ENCODE measurements at places on chromosomes 6 and 20.

- DNase-seq: peak; percentile 88
These were observed at the start of gene TPD52L2 for GRCh38 chr20:63864978-63865640. Gene TPD52L2, plus strand, starts transcription at chr20:63865270. Its CDS starts 96 bp downstream, at chr20:63865366.

GRCh38 chr6:118739696-118740353, 88.4 kb upstream of the CEP85L start:
- DNase-seq: no peak

- DNase-seq: peak; percentile 87
These were observed 3.7 kb downstream of the AK9 start for GRCh38 chr6:109687271-109687761.

GRCh38 chr20:517221-517620, 26.4 kb downstream of the CSNK2A1 start:
- DNase-seq: no peak

DNA sequence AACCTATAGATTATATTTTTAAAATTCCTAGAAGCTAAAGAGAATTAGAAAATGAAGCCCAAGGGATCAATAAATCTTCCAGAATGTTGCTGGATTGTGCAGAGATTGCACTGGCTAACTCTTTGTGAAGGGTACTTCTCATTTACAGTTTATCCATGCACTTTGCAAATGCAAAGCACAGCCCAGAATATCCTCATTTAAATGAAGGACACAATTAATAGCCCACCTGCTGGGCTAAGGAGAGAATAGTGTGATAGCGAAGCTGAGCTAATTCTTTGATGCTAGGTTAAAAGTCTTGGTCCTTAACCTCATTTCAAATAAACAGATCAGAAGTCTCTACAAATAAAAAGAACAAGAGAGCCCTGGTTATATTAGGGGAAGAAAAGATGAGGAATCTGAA, 72.5 kb downstream of the SMPDL3A start:
- no peak for DNase-seq

- peak; percentile 26 for DNase-seq
These were observed 104.9 kb downstream of the CENPW start for GRCh38 chr6:126444659-126445273.

DNA sequence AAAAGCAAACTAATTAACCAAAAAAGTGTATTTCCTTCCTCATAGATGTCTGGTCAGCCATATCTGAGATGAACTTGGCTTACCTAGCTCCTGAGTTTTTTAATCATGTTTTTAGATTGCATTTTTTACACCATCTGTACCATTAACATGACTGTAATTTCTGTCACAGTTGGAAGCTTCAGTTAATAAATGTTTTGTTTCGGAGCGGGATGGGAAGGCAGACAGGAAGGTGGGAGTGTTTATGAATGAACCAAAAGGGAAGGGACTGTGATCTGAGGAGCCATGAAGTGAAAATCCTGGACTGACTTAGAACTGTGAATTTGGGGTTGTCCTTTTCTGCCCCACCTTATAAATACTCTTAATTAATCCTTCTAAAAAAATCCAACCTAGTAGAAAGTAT, 445.6 kb upstream of the SOX4 start:
- no peak for DNase-seq

- no peak for DNase-seq
These were observed 730.4 kb downstream of the C6orf118 start for GRCh38 chr6:164579035-164579434.

DNA sequence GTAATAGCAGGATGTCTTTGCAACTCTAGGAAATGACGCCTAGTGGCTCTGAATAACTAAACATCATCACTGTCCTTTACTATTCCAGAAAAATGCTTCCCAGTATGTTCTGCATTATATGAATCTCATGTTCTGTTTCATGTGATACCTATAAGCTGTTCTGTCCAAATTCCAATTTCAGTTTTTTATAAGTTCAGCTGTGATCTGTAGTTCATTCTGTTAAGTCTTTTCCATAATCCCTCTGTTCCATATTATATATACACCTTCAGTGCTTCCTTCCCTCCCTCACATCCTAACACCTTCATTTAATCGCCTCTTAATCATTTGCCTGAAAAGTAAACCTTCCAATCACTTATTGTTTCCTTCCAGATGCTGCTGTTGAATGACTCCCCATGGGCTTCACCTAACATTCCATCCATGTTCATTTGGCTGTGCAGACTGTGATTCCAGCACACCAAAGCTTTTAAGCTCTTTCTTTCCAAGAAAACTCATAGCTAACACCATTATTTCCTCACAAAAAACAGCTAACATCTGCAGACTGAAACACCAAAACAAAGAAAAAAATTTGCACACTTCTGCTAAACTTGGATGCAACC, 18.6 kb downstream of the HMGCLL1 start:
- DNase-seq: no peak

DNA sequence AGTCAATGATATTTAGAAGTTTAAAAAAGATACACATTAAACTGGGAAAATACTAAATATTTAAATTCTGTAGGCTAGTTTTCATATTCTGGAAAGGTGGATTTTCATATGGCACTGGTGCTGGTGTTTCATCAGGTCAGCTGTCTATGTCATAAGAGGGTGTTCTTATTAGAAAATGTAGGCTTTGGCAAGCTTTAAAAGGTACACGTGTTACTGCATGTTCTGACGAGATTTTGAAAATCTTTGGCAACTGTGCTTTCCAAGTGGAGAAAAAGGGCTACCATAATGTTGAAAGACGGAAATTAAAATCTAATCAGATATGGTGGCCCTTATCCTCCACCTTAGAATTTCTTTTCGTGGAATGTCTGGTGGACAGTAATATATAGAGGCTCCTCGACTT, 30.0 kb downstream of the SLC22A3 start:
- no peak for DNase-seq

GRCh38 chr6:133017581-133017980, 203.2 kb downstream of the RPS12 start:
- DNase-seq: peak; percentile 34

DNA sequence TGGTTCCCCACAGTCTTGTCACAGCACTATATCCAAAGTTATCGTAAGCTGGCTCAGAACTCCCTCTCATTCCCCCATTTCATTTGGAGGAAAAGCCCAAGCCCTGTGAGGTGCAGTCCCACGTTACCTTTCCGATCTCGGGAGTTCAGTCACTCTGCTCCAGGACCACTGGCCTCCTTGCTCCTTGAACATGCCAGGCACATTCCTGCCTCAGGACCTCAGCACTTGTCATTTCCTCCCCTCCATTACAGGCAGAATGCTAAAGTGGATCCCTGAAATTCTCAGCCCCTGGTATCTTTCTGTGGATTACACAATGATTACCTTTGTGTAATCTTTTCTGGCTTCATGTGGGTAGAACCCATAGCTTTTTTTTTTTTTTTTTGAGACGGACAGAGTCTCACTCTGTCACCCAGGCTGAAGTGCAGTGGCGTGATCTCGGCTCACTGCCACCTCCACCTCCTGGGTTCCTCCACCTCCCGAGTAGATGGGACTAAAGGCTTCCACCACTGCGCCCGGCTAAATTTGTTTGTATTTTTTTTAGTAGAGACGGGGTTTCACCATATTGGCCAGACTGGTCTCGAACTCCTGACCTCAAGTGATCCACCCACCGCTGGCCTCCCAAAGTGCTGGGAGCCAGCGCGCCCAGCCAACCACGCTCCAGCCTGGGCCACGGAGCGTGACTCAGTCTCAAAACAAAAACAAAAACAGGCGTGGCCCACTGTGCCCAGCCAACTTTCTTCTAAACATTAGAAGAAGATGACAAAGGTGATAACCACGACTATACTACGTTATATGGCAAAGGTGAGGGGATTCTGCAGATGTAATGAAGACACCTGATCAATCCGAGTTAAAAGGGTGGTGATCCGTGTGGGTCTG, 4.0 kb upstream of the OXT start:
- no peak for DNase-seq

DNA sequence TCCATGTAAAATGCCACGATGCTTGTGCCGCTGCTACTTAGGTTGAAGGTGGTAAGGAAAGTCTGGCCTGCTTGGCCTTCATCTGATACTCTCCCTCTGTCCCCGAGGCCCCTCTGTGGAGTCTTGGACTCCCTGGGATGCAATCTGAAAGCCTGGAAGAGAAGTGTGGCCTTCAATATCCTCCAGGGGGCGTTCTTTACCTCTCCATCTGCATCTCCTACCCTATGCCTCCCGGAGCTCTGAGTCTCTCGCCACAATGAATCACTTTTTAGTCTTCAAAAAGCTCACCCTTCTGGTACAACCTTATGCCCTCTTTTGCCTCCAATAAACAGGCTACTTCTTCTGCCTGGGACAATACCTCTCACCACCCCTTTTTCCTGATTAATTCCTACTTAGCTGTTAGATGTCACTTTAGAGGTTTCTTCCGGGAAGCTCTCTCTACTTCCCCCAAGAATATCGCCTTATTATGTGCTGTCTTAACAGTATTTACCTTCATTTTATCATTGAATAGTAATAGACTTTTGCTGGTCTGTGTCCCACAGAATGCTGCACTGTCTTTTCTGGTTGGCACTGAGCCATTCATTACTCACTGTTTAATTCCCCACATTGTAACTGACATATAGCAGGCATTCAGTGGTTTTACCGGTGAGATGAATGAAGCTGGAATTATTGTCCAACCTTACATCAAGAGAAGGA, 13.9 kb upstream of the ATG5 start:
- peak; percentile 43 for DNase-seq

GRCh38 chr6:126172131-126172530, 167.8 kb upstream of the CENPW start:
- no peak for DNase-seq

GRCh38 chr20:39983655-39984054, 705.4 kb downstream of the MAFB start:
- DNase-seq: no peak

DNA sequence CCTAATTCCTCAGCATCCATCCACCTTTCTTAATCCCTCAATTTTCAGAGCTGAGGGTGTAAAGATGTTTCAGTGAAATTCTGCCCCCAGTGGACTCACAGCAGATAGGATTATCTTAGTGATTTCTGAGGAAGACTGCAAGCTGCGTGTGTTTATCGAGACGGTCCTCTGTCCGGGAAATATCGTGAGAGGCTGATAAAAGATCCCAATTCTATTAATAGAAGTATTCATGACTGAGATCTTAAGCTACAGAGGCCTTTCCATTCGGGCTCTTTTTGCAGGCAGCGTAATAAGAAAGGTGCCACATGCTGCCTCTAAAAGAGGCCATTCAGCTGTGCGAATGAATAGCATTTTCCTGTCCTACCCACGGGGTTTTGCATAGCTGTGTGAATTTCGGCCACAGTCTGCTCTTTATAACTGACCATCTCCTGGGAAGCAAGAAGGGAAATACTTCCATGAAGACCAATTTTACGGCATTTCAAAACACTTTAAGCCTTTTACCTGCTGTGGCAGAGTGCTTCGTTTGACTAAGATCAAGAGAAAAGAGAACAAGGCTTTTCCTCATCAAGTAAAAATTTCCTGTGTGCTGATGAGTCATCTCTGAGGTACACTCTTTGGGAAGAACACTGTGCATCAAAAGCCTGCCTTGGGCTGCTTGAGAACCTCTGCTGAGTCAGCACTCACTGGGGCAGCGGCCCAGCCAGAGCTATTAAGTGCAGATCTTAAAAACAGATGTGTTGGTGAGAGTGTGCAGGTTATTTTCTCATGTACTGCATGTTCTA, 208.8 kb downstream of the ARHGAP18 start:
- peak; percentile 99 for DNase-seq

DNA sequence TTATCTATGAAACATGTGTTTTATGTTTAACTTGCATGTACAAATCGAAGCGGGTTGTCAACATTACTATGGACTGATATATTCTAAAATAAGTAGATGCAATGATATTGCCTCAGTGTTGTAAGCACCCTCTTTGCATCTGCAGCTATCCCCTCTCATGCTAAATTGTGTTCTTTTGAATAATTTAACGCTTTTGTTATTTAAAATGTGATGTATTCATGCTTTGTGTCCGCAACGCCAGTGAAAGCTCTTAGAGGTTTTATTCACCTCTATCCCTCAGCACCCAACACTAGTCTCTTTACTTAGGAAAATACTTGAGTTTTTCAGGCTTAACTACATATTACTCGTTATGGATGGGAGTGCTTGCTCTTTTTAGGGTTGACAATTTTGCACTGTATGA, 173.7 kb upstream of the ID4 start:
- no peak for DNase-seq

DNA sequence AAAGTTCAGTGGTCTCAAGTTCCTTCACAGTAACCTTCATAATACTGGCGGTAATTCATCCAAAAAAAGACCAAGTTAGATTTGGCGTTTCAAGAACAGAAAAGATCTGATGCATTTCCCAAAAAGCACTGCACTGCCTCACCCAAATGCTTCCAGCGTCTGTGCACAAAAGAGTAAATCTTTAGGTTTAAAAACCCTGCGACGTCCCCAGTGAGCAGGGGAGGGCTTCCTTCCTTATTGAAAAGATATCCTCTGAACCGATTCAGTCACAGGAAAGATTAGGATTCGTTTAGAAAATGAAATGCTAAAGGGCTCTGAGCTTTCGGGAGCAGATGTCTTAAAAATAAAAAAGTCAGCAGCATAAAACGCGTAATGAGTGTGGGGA, 654 bp downstream of the TBC1D7 start:
- no peak for DNase-seq

DNA sequence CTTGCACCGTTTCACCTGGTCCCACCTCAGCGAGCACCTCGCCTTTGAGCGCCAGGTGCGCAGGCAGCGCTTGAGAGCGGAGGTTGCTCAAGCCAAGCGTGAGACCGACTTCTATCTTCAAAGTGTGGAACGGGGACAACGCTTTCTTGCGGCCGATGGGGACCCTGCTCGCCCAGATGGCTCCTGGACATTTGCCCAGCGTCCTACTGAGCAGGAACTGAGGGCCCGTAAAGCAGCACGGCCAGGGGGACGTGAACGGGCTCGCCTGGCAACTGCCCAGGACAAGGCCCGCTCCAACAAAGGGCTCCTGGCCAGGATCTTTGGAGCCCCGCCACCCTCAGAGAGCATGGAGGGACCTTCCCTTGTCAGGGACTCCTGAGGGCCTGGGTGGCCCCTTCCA, 1.5 kb downstream of the ABT1 start:
- no peak for DNase-seq

DNA sequence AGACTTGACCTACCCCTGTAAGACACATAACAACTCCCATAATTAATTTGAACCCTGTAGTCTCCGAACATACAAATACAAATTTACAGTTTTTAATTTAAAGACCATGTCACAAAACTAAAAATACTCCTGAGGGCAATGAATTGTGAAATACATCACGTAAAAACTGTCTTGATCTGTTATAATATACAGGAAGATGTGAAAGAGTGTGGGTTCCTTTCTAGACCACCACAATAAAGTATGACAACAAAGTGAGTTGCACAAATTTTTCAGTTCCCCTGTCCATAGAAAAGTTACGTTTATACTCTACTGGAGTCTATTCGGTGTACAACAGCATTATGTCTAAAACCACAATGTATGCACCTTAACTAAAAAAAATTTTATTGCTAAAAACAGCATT, 11.0 kb upstream of the BLOC1S5 start:
- no peak for DNase-seq

- no peak for DNase-seq
These were observed 951 bp downstream of the FOXP4 start for GRCh38 chr6:41546866-41547798.

- DNase-seq: no peak
These were observed 107.4 kb upstream of the ADGRB3 start for GRCh38 chr6:68527691-68528090.

Data from non-pigmented ciliary epithelial cell (primary cell).